Glomerular endothelial cell (primary cell): ENCODE measurements at places on chromosomes 7 and 10.

- DNase-seq: no peak
Measured at GRCh38 chr10:47031901-47032465, 120.8 kb downstream of the PTPN20 start.

GRCh38 chr7:24135003-24135817 lies 148.8 kb upstream of the NPY start:
- DNase-seq: no peak

DNA sequence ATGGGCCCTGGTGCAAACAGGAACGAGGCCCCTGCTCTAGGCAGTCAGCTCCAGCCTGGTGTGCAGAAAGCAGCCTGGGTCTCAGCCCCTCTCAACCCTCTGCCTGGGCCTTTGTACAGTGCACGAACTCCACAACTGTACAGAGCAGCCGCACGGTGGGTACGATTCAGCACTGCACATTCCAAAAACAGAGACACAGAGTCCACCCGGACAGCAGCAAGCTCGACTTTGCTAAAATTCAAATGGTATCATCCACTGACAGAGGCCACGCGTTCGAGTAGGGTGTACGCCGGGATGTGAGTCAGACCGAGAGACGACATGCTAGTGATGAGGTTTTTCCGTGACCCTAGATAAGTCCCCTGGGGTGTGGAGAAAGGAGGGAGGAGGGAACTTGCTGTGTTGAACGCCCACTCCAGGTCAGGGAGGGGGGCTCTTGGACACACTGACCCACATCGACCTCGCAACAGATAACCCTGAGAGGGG lies 65.6 kb upstream of the PDGFA start:
- no peak for DNase-seq

GRCh38 chr7:106566196-106566595 lies 94.8 kb downstream of the CCDC71L start:
- DNase-seq: no peak

- DNase-seq: no peak
Measured at GRCh38 chr7:133389727-133390126, 136.8 kb downstream of the EXOC4 start.

DNA sequence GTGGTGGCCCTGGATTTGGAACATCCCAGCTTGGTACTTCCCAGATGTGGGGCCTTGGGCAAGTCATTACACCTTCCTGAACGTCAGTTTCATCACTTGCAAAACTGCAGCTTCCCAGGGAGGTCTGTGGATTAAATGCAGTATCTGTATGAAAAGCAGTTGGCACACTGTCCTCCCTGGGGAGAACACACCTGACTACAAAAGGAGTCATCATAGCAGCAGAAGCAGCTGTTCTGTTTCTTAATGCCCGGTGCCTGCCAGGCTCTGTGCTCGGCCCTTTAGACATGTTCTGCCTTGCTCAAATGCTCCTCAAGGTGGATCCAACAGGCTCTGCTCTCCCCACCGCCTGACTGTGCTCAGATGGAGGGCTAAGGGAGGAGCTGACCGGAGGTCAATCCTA lies 31.0 kb downstream of the CDCA7L start:
- no peak for DNase-seq

- DNase-seq: no peak
Measured at GRCh38 chr10:29243750-29244149, 45.1 kb upstream of the LYZL1 start.

- no peak for DNase-seq
Measured at GRCh38 chr7:69276011-69276729, 322.1 kb upstream of the AUTS2 start.

DNA sequence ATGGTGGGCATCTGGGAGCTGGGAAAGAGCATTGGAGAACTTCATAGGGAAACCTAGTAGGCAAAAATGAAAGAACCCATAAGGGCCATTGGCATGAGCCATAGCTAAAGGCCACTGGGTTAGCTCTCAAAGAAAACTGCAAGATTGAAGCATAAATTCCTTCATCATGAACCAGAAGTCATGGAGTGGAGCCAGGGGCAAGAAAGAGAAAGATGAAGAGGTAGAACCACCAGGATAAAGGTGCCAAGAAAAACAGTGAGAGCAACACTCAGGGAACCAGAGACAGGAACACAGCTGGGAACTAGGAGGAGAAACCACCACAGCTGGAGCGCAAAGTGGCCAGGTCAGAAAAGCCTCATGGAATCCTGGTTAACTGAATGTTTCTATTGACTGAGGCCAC lies 11.5 kb upstream of the SGMS1 start:
- DNase-seq: no peak

DNA sequence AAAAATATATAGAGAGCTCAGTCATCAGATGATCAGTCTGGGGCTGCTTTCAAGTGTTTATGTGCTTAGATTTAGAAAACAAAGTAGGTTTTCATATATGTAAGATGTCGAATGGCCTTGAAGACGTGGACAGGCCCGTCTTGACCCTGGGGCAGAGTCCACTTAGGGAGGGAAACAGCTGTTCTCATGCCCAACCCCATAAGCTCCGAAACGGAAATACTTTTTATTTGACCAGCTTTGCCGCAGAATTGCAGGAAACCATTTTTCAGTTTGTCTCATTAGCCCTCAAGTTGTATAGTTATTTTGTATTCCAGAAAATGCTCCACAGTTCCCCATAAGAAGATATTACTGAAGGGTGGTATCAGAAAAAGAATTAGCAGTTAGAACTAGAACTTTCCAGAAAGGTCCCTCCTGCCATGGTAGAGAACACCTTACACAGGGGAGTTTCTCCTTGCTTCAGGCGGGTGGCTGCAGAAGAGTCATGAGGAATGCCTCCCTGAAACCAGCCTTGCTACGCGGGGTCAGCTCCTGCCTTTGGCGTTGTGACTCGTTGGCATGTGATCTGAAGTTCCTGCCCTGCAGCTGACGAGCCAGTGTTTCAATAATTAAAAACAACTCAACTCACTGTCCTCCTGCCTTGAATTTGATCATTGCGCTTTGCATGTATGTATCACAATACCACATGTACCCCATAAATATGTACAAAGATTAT lies 192.7 kb downstream of the CELF2 start:
- peak; percentile 72 for DNase-seq

GRCh38 chr7:4386190-4386589 lies 295.9 kb upstream of the FOXK1 start:
- DNase-seq: no peak
